DMS 273 treated with DMSO at 0.1 percent for 48 hours (cell line): ENCODE measurements at places on chromosomes 6 and 20.

DNA sequence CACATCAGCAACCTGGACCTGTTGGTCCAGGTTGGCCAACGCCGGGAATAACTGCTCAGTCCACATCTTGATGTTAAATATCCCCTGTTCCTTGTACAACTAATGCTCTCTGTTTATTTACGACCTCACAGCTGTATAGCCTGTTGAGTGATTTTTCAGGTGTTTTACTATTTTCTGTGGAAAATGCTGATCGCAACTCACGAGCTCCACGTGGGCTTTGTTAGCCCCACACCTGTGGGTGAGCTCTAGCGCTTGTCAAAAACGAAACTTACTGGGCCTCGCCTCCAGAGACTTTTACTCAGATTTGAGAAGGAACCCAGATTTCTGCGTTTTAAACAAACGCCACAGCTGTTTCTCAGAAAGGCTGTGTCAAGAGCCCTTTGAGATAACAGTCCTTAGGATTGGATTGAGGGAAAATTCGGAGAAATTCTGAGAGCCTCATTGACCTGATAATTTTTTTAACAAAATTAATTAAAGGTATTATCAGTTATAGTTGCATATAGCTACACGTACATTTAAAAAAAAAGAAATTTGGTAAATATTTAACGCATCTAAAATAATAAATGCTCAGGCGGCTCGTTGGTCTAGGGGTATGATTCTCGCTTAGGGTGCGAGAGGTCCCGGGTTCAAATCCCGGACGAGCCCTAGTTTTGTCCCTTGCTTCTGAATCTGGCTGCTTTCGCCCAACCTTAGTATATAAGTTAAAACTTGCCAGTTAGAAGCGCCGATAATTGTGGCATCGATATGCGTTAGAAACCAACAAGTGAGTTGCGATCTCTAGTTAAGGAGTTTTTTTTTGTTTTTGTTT, 16.7 kb downstream of the HMGN4 start:
- peak; percentile 56 for DNase-seq

- no peak for DNase-seq
Measured at GRCh38 chr6:33418690-33419291, 884 bp upstream of the CUTA start.

DNA sequence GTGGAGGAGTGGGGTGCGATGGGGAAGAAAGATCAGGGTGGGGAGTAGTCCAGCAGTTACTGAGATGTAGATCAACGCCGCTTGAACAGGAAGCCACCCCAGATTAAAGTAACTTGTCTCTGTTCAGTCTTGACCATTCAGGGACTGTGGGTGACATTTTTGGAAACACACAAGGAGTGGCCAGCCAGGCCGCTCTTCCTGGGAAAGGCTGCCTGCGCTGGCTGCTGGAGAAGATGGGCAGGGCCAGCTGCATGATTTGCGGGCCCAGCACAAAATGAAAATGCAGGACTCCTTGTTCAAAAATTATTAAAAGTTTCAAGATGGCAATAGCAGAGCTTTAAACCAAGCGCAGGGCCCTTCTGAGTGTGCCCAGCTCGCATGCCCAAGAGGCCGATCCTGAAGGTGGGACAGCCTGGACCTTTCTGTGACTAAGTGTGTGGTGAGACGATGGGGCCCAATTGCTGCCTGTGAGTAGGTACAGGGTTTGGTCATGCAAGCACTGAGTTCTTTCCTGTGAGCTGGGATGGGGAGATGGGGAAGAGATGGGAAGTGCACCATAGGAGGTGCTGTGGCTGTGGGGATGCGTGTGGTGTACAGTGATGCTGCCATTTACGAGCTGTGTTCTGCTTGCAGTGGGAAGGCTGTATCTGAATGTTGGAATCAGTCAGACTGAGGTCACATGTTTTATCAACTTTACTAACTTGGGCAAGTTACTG, 51.3 kb downstream of the DAAM2 start:
- no peak for DNase-seq

- DNase-seq = no peak
Measured at GRCh38 chr20:16918366-16918765, 170.2 kb downstream of the OTOR start.

- no peak for DNase-seq
Measured at GRCh38 chr20:36549942-36550789, 8.8 kb downstream of the MYL9 start.

- DNase-seq = no peak
Measured at GRCh38 chr6:8023638-8024037, 40.6 kb downstream of the BLOC1S5 start.

GRCh38 chr20:24042646-24043045, 54.1 kb upstream of the GGTLC1 start:
- no peak for DNase-seq

DNA sequence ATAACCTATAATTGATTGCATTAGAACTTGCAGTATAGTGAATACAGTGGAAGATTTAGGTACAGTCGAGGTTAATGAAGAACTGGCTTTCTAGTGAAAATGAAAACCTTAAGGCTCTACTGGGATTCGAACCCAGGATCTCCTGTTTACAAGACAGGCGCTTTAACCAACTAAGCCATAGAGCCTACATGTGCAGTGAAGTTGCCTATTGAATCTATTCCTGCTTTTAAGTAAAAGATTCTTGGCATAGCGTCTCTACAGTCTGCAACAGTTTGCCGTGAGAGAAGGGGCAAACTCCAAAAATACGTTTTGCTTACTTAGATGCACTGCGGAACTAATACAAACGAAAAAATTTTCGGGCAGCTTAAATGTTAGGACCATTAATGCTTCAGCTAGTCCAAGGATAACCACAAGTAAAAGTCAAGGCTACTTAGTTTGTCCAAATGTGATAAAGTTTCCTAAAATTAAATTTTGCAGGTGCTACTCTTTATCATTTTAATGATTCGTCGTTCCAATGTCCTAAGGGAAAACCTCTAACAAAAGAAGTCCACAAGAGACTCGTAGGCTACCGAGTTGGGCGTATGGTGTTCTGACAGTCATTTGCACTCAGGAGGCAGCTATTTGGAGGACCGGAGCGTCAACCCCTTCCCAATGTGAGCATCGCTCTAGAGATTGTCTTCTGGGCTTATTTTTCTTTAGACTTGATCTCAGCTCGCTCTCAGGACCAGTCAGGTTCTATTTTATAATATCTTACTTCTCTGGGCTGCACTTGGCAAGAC, 31.3 kb upstream of the ZSCAN23 start:
- DNase-seq = peak; percentile 84
